Stimulated activated CD4-positive, alpha-beta T cell treated with anti-CD3 and anti-CD28 coated beads, Interleukin-1b, Interleukin-23, amount 100 ng/mL, for 1 hour (primary cell): ENCODE measurements at places on chromosomes 12 and 14.

GRCh38 chr12:40469736-40470135 is 222.5 kb upstream of the CNTN1 start:
- no peak for DNase-seq

DNA sequence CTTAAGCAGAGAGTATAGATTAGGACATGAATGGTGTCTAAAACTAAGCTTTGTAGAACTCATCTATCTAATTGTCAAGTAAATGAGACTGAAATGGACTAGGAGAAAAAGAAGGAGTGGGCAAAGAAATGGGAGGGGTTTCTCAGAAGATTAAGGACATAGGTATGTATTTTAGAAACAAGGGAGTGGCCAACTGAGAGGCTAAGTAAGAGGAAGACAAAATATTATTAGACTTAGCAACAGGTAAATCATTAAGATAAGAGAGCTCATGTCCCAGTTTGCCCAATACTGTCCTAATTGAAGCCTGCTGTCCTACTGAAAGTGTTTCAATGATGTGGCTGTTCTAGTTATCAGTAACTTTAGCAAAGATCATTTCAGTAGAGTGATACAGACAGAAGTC is 171.4 kb downstream of the KITLG start:
- DNase-seq, result no peak

DNA sequence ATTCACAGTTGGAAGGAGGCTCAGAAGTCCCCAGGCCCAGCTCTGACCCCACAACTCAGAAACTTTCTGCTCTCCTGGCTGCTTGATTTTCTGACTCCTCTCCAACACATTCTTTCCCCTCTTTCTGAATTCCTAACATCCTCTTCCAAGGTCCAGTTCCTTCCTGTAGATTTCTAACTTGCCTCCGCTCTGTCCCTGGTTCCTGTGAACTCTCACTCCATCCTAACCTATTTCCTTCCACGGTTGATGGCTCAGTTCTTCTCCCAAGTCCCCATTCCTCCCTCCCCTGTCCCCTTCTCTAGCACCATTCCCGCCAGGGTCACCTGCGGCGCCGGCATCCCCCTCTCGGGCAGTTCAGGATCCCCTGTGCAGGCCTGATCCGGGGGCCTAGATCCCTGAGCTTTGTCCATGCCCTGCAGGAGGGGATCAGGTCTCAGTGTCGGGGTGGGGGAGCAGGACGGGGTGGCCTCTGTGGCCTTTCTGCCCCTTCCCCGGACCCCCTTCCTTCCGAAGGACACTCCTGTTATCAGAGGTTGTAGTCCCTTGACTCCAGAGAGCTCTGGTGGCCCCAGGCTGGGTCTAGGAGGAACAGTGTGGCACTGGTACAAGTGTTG is 6.0 kb upstream of the SLC22A17 start:
- no peak for DNase-seq

DNA sequence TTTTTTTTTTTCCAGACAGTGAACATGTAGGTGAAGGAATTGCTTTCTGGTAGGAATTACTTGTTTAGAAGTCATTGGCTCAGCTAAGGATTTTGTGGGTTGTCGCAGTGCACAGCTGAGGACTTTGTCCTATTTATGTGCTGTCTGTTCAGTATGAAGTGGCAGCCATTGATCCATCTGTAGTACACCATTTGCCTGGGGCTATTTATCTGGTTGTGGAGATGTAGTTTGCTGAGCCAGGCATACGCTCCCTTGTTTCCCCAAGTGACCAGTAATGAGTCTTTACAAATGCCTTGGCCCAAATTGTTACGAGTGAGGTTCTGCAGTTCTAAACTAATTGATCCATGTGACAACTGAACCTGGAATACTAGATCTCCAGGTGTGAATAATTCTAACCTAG is 140.1 kb downstream of the NRXN3 start:
- DNase-seq, result no peak

DNA sequence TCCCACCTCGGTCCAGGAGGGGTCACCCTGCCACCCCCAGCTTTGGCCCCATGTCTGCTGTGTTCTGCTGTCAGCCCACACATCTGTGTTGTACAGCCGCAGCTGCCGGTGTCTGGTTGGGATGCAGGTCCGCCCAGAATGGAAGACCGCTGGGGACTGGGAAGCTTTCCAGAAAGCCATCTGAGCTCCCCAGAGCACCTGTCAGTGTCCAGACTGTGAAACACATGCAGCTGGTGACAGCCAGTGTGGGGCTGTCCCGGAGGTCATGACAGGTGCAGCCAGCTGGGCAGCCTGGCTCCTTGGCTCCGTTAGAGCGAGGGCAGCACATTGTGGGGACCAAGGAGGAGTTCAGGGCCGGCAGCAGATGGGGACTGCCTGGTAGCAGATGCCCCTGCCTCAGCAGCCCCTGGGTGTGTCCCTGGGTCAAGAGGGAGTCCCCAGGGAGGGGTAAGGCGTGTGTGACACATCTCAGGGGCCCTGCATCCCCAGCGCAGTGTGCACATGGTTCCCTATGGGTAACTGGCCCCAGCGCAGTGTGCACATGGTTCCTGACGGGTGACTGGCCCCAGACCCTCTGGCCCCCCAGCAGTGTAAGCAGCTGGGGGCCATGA is 16.4 kb downstream of the CEP170B start:
- no peak for DNase-seq

DNA sequence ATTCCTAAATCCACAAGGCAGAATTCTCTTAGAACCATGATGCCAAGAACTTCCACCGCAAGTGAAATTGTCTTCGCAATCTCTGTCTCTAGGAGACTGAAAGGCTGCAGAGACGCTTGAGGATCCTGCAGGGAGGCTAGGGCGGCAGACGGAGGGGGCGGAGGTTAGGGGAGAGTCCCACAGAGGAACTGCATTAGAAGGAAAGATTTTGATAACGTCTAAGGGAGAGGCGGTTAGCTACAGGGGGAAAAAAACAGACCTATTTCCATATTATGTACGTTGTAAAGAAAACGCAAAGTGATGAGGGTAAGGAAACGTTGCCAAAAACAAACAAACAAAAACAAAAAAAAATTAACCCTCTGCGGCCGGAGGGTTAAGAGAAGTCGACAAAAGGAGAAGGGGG is 595 bp downstream of the KLHL28 start:
- no peak for DNase-seq

GRCh38 chr12:51056242-51056641 is 8.1 kb downstream of the LETMD1 start:
- DNase-seq, result no peak

GRCh38 chr12:124008595-124008994 is 35.6 kb downstream of the ZNF664 start:
- DNase-seq, result no peak

- DNase-seq, result no peak
These were observed 62.8 kb upstream of the FAM222A start for GRCh38 chr12:109650808-109651207.

DNA sequence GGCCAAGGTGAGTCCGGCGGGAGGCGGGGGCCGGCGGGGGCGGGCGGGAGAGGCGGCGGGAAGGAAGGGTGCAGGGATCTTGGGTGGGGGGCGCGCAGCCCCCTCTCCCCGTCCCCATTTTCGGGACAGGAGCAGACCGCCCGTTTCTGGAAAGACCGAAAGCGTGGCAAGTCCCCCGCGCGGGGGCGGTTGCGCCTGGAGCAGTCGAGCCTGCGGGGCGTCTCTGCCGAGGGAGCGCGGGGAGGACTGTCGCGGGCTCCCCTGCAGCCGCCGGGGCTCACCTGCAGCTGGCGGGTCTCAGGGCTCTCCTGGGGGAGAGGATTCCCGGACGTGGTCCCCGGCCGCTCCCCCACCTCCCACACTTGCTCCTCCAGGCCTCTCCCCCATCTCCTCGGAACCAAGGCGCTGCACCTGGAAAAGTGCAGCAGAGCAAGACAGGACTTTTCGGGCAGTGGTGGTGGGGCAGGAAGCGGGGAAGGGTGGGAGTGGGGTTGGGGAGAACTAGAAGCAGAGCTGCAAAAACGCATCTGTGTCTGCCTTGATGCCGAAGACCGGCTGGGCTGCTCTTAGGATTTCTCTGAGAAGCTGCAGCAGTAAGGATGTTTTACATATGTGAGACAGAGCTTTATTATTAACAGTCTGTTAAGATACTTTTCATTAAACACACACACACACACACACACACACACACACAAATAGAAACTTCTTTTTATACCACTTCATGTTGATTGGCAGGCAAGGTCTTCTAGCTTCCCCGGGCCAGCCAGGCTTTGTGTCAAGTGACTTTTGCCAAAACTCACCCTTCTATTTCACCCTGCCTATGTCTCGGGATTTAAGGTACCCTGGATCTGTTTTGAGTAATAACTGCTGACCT is 677 bp downstream of the C12orf75 start:
- peak; percentile 3 for DNase-seq
